AG04450 (cell line): ENCODE measurements at places on chromosomes 16 and 17.

DNA sequence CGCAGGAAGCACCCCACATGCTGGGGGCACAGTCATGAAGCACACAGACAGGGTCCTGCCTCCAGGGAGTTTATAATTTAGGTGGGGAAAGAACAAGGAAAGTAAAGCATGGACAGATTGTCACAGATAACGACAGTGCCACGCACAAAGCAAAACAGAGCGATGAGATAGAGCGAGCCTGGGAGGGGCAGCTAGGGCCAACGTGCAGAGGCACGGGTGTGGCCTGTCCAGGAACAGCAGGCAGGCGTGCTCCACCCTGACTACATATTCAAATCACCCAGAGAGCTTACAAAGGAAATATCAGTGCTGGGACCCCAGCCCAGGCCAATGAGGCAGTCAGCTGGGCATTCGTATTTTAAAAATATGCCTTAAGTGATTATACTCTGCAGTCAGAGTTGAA, 16.8 kb downstream of the LGALS9 start:
- DNase-seq: no peak

DNA sequence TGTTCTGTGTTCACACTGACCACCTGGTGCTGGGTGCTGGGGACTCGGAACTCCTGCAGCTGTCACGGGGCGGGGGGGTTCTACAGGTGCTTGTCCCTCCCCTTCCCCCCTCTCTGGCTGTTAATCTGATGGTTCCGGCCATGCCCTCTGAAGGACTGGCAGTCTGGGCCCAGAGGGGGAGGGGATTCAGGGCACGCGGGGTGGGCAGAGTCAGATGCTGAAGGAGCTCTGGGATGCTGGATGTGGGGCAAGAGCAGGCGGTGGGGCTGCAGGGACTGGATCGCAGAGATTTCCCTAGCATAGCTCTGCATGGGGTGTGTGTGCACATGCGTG, 5.4 kb upstream of the TBX21 start:
- no peak for DNase-seq

GRCh38 chr16:54073356-54073755, 213.2 kb downstream of the IRX3 start:
- DNase-seq: no peak

DNA sequence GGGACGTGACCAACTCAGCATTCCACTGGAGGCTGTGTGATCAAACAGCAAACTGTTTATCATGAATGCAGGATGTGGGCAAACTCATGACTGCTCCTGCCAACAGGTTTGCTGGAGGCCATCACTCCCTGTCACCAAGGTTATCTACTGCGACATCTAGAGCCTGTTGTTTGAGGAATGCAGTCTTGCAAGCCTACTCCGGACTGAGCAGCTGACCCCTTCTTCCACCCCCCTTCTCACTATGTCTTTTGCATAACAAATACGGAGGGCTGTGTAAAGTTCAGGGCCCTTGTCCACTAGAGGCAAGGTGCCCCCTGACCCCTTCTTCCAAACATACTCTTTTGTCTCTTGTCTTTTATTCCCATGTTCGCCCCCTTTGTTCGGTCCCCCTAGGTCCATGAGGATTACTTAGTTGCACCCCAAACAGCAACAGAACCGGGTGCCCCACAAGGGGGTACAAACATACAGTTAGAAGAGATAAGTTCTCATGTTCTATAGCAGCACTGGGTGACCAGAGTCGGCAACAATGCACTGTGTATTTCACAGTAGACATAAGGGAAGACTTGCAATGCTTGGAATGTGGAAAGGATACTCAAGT, 28.7 kb downstream of the MEAK7 start:
- no peak for DNase-seq

DNA sequence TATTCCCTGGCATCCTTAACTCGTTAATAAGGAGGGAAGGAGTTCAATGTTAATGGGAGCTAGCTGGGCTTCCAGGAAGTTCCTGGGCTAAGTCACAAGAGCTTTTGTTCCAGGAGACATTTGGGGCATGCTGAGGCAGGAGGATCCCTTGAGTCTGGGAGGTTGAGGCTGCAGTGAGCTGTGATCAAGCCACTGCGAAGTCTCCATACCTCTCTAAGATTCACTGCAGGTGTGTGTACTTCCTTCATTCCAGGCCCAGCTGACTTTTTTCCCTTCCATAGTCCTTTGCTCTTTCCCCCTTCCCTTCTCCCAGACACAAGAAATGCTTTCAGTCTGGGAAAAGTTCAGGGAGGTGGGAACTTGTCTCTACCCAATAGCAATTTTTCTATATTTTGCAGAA, 489.8 kb downstream of the NPIPA7 start:
- no peak for DNase-seq

- no peak for DNase-seq
Observed at GRCh38 chr16:441447-441846, 16.0 kb downstream of the RAB11FIP3 start.

- DNase-seq: no peak
Observed at GRCh38 chr16:21524068-21524751, 75.2 kb upstream of the METTL9 start.

DNA sequence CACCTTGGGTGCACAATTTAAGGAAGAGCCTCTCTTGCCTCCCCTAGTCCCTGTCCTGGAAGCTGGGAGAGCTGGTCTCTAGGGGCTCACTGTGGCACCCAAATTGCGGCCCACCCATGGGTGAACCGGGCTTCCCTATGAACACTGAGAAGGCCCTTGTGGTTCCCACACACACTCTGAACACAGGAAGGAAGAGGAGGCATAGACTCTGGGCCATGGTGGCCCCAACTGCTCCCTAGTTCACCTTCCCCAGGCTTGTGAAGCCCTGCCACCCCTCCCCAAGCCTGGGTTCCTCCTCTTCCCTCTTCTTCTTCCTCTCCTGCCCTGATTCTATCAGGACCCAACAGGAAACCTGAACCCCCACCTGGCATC, 10.5 kb downstream of the SREBF1 start:
- no peak for DNase-seq

GRCh38 chr17:12521416-12521815, 144.3 kb upstream of the MYOCD start:
- DNase-seq: no peak

DNA sequence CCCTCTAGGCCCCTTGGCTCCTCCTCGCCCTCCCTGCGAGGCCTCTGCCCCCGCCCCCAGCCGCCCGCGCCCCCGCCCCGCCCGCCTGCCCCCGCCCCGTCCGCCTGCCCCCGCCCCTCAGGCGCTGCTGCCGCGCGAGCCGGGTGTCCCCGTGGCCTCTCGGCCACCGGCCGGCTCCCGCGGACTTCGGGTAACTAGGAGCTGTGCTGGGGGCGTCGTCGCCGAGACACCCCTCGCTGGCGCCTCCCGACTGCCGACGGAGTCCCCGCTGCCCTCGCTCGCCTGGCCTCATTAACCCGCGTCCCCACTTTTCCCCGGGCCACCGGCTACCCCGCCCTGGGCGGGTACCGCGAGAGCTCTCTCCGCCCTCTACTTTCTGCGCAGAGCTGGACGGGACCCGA, at the start of gene TLCD1:
TSS of gene TLCD1 (minus strand) at position 8 of the 401 bp plus-strand sequence. CDS start 136 bp downstream, outside the sequence.
- no peak for DNase-seq

DNA sequence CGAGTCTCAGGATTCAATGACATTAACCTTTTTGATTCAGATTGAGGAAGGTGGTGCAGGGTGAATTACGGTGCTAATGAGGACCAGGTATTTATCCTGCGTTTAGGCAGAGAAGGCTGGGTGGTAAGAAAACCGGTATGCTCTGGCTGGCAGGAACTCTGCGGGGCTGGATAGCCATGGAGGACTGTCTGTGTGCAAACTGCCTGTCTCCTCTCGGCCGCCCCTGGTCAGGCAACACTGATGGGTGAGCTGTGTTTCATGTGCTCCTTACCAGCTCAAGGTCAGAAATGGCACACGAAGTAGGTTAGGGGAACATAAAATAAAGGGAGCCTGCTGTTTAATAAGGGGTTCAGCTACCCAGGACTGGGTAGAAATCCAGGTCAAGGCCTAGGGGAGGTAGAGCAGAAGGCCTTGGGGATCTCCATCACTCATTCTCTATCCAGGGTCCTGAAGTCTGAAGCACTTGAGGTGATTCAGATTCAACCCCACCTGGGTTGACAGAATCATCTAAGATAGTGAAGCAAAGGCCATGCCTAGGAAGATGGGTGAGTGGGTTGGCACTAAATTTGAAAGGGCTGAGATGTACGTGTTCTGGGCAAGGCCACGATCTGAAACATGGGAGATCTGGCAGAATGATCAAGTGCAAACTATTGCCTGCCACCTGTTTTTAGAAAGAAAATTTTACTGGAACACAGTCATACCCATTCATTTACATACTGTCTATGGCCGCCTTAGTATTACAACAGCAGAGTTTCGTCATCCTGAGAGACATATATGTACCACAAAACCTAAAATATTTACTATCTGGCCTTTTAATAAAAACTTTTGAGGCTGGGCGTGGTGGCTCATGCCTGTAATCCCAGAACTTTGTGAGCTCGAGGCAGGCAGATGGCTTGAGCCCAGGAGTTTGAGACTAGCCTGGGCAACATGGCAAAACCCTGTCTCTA, 292.5 kb downstream of the XYLT1 start:
- DNase-seq: no peak

DNA sequence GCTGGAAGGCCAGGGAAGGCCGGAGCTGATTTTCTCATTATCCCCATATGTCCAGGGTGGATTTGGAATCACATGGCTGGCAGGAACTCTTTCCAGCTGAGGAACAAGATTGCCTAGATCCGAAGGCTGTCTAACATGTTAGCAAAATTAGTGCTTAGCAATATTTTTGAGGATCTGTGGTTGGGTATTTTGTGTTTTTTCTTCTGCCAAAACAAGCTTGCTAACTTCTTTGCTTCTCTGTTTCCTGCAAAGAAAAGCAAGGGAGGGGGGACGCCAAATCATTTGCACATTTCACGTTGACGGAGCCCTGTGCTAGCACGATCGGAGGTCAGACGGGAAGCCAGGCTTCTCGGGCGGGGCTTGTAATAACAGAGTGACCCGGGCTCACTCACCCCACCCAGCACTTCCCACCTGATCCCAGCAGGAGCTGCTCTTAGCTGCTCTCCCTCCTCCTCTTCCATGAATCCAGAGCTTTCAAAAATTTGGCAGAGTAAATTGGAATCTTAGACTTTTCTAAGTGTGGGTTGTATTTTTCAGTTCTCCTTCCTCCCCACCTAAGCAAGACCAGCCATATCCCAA, 33.3 kb upstream of the FOXF1 start:
- DNase-seq: no peak

- no peak for DNase-seq
Observed at GRCh38 chr17:60645918-60646523, 31.6 kb upstream of the BCAS3 start.

DNA sequence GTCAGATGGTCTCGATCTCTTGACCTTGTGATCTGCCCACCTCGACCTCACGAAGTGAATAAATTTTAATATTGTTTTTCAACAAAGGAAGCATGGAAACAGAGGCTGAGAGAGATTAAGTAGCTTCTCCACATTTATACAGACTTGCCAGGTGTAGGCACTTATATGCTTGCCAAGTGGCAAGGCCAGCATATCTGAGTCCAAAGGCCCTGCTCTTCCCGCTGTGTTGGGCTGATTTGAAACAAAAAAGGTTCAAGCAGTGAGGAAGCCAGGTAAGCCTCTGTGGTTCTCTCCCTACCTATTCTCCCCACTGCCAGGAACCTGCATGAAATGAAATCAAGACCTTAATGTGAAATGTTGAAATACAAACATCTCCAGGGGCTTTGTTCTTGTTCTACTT, 7.5 kb upstream of the SLC6A4 start:
- no peak for DNase-seq

DNA sequence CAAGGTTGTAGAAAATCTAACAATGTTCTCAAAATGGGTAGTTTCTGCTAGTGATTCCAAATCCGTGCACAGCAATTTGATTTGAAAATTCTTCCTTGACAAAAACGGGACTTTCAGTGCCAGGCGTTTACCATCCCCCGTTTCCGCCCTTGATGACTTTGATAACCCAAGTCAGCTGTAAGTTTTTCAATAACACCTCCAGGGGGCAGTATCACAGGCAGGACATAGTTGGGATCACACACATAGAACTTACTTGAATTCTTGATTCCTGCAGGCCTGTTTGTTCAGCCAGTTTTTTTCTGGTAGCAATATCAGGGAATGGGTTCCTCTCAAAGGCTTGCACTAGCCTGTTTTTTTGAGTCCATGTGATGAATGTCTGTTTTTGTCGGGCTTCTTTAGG, 5.6 kb downstream of the DUXB start:
- DNase-seq: no peak

GRCh38 chr16:20911361-20911760, 10.8 kb downstream of the LYRM1 start:
- no peak for DNase-seq
